ENCODE measurements at places on chromosomes 4 and X. TPM values are rescaled to one million over a fixed set of nuclear protein-coding genes. Genes with fewer than 3 reads are reported as not detected.
A peak's percentile ranks its signal among the peaks of the same experiment; 100 is the strongest.

Gene MTNR1A
- not detected for total RNA-seq

Gene VCX2
- total RNA-seq: not detected

- no peaks in the 10 kb centered on the region for H3K4me1 ChIP-seq
- no peak for DNase-seq
- H3K27me3 ChIP-seq: no peaks in the 10 kb centered on the region
- H3K4me3 ChIP-seq: no peak overlapping the region
These were observed 83.1 kb downstream of the GRIA3 start for GRCh38 chrX:123267220-123267619.

DNA sequence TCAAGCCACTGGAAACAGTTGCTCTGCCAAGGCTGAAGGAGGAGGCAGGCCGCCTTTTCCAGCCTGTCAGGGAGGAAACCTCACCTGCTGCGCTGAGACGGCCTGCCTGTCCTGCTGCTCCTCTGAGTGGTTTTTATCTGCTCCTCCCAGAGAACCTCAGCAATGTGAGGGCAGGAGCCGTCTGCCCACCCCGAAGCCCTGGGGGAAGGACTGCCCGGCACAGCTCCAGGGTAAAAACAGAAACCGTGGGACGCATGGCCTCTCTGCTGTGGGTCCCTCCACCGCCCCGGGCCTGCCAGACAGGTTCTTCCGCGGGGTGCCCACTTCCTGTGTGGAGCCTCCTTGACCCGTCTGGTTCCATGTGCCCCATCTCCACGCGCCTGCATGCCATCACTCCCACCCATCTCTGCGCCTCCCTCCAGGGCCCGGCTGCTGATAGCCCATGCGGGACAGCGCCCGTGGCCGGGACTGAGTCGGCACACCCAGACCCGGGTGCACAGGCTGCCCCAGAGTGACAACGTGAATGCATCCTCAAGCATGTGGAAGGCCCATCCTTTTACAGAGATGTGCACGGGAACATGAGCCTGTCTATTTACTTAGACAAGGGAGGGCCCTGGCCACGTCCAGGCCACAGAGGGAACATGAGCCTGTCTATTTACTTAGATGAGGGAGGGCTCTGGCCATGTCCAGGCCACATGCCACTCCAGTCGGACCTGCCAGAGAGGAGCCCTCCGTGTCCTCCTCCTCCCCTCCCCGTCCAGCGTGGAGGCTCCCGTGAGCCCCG lies 4.0 kb upstream of the SLC49A3 start:
- no peak for DNase-seq
- H3K36me3 ChIP-seq: no peaks in the 10 kb centered on the region
- no peaks in the 10 kb centered on the region for H3K27me3 ChIP-seq
- no peaks in the 10 kb centered on the region for H3K4me1 ChIP-seq
- no peak overlapping the region for H3K27ac ChIP-seq
- no peak overlapping the region for H3K4me3 ChIP-seq

- no peaks in the 10 kb centered on the region for H3K27me3 ChIP-seq
- peak within 1 kb of the TSS; percentile 67 for H3K4me3 ChIP-seq
- H3K4me1 ChIP-seq: no peaks in the 10 kb centered on the region
- peak within 1 kb of the TSS; percentile 68 for H3K27ac ChIP-seq
- peak; percentile 78 for DNase-seq
- no peaks in the 10 kb centered on the region for H3K36me3 ChIP-seq
These were observed at the start of gene GPC4 for GRCh38 chrX:133415276-133416105. Gene GPC4, minus strand, starts transcription at chrX:133415489. Its CDS starts 524 bp downstream, at chrX:133414965.

GRCh38 chr4:72679666-72680065 lies 110.6 kb upstream of the ADAMTS3 start:
- no peaks in the 10 kb centered on the region for H3K4me1 ChIP-seq
- no peak overlapping the region for H3K4me3 ChIP-seq
- no peaks in the 10 kb centered on the region for H3K36me3 ChIP-seq
- H3K27me3 ChIP-seq: no peaks in the 10 kb centered on the region
- no peak overlapping the region for H3K27ac ChIP-seq

- H3K4me3 ChIP-seq: no peak overlapping the region
- no peak for DNase-seq
- no peaks in the 10 kb centered on the region for H3K27me3 ChIP-seq
- H3K27ac ChIP-seq: no peak overlapping the region
- H3K36me3 ChIP-seq: no peaks in the 10 kb centered on the region
- H3K4me1 ChIP-seq: no peaks in the 10 kb centered on the region
These were observed 210.8 kb downstream of the SPOCK3 start for GRCh38 chr4:167023364-167023925.

DNA sequence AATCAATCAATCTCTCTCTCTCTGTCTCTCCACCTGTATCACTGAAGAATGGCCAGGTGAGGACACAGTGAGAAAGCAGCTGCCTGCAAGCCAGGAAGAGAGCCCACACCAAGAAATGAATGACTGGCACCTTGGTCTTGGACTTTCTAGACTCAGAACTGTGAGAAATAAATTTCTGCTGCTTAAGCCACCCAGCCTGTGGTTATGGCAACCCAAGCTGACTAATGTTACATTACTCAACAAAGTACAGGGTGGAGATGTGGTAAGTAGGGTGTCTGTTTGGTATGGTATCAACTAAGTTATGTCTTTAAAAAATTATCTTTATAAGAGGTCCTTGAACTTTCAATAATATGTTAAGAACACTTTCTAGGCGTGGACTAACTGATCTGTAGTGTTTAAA lies 159.3 kb downstream of the EPHA5 start:
- no peaks in the 10 kb centered on the region for H3K27me3 ChIP-seq
- no peak overlapping the region for H3K27ac ChIP-seq
- H3K4me3 ChIP-seq: no peak overlapping the region
- DNase-seq: no peak
- no peaks in the 10 kb centered on the region for H3K36me3 ChIP-seq
- no peaks in the 10 kb centered on the region for H3K4me1 ChIP-seq

DNA sequence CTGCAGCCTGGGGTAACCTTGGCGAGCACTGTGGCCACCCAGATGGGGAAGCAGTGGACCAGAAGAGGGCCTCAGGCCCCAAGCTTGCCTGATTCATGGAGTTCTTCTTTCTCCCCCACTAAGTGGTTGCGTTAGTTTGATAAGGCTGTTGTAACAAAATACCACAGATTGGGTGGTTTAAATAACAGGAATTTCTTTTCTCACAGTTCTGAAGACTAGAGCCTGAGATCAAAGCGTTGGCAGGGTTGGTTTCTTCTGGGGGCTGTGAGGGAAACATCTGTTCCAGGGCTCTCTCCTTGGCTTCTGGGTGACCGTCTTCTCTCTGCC lies 105.7 kb upstream of the GATB start:
- no peak overlapping the region for H3K4me3 ChIP-seq
- H3K27ac ChIP-seq: no peak overlapping the region
- H3K27me3 ChIP-seq: no peaks in the 10 kb centered on the region
- no peaks in the 10 kb centered on the region for H3K4me1 ChIP-seq
- DNase-seq: no peak
- H3K36me3 ChIP-seq: no peaks in the 10 kb centered on the region

DNA sequence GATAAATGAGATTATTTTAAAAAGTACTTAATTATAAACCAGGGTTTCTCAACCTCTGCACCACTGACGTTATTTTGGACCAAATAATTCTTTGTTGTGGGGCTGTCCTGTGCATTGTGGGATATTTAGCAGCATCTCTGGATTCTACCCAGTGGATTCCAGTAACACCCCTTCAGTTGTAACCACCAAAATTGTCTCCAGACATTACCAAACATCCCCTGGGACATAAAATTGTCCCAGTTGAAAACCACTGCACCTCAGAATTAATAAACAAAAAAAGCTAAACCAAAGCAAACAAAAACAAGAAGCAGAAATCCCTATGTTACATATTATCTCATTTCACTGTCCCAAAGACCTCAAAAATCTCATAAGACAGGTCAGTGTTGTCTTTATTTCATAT lies 54.2 kb upstream of the GIMD1 start:
- no peaks in the 10 kb centered on the region for H3K4me1 ChIP-seq
- H3K4me3 ChIP-seq: no peak overlapping the region
- H3K27me3 ChIP-seq: no peaks in the 10 kb centered on the region
- no peak overlapping the region for H3K27ac ChIP-seq
